GM23338 (cell line): ENCODE measurements at places on chromosomes 12 and 14. TPM values are rescaled to one million over a fixed set of nuclear protein-coding genes. Genes with fewer than 3 reads are reported as not detected.

TRIAP1 gene
- total RNA-seq, result 53.4 and 61.8 TPM in 2 replicates

CEP170B gene
- total RNA-seq, result 31.3 and 37.1 TPM in 2 replicates

PIK3C2G gene
- total RNA-seq, result not detected in 2 replicates

TBC1D30 gene
- total RNA-seq, result 7.1 and 9.6 TPM in 2 replicates

B4GALNT3 gene
- 15.8 and 31.3 TPM in 2 replicates for total RNA-seq

PUS1 gene
- total RNA-seq, result 72.7 and 73.0 TPM in 2 replicates

GLIPR1L1 gene
- total RNA-seq, result not detected in 2 replicates

DNA sequence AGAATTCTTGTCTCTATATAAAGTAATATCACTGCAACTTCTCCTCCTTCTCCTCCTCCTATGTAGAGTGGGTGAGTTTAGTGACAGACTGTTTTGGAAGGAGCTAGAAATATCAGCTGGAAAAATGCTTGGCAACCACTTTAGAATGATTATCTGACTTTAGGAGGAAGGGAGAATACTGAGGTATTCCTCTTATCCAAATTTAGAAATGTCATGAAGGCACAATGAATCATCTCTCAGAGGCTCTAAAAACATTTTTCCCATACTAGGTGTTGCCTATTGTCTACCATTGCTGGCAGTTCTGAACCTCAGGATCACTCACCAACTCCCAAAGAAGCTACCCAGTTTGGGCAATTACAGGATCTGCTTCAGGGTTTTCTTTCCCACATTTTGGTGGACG, 306.6 kb upstream of the ATP2B1 start:
- H3K4me3 ChIP-seq, result no peak overlapping the region
- no peak overlapping the region for H3K27ac ChIP-seq
- no peaks in the 10 kb centered on the region for H3K4me1 ChIP-seq
- no peaks in the 10 kb centered on the region for H3K36me3 ChIP-seq

GRCh38 chr14:90571149-90571947, 174.5 kb downstream of the CALM1 start:
- H3K4me1 ChIP-seq, result peaks cover 16% of the 10 kb centered on the region
- no peak for DNase-seq
- H3K27me3 ChIP-seq, result no peaks in the 10 kb centered on the region
- no peaks in the 10 kb centered on the region for H3K36me3 ChIP-seq

DNA sequence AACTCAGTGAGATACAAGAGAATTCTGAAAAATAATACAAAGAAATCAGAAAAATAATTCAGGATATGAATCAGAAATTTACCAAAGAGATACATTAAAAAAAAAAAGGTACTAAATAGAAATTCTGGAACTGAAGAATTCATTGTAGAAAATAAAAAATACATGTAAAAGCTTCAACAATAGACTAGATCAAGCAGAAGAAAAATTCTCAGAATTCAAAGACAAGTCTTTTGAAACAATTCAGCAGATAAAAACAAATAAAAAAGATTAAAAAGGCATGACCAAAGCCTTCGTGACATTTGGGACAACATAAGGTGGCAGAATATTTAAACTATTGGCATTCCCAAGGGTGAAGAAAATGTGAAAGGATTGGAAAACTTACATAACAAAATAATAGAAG, 133.1 kb upstream of the CNOT2 start:
- H3K4me3 ChIP-seq, result no peak overlapping the region
- peaks cover 6% of the 10 kb centered on the region for H3K4me1 ChIP-seq
- no peaks in the 10 kb centered on the region for H3K36me3 ChIP-seq
- no peak overlapping the region for H3K27ac ChIP-seq

DNA sequence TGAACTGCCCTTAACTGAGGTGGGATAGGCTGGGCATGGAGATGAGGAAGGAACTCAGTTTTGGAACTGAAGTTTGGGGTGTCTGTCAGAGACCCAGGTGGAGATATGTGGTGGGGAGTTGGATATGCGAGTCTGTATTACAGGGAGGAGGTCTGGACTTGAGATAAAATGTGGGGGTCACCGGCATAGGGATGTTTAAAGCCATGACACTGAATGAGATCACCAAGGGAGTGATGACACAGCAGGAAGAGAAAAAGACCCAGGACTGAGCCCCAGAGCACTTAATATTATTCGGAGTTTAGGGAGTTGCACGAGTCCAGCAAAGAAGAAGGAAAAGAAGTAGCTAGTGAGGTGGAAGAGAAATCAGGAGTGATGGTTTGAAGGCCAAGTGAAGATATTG, 4.0 kb upstream of the OASL start:
- H3K27ac ChIP-seq, result no peak overlapping the region
- no peaks in the 10 kb centered on the region for H3K4me1 ChIP-seq
- H3K36me3 ChIP-seq, result no peaks in the 10 kb centered on the region
- no peaks in the 10 kb centered on the region for H3K27me3 ChIP-seq
- H3K4me3 ChIP-seq, result no peak overlapping the region
- DNase-seq, result no peak

DNA sequence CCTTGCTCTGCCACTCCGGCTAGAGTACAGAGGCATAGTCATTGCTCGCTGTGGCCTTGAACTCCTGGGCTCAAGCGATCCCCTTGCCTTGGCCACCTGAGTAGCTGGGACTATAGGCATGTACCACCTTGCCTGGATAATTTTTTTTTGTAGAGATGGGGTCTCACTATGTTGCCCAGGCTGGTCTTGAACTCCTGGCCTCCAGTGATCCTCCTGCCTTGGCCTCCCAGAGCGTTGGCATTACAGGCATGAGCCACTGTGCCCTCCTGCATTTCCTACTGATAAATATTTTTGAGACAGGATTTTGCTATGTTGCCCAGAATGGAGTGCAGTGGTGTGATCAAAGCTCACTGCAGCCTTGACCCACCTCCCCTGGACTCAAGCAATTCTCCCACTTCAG, 9.4 kb downstream of the EMG1 start:
- no peak overlapping the region for H3K4me3 ChIP-seq
- no peaks in the 10 kb centered on the region for H3K27me3 ChIP-seq
- H3K4me1 ChIP-seq, result no peaks in the 10 kb centered on the region; the same call in 1 of the 2 replicates
- H3K36me3 ChIP-seq, result peaks cover 18% of the 10 kb centered on the region

DNA sequence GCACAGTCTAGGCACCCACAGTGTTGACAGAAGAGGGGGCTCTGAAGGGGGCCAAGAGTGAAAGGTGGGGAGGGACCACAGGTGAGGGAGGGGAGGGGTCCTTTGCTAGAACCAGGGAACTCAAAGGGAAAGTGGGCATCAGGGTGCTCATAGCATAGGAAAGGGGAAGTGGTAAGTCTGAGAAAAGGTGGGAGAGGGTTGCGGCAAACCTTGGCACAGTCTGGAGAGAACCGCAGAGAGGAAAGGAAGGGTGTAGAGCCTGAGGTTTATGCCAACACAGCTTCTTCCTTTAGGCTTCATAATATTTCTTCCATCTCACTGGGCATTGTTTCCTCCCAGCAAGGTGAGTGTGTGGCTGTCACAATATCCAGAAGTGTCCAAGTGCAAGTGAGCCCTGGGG, 11.5 kb upstream of the PLEK2 start:
- no peaks in the 10 kb centered on the region for H3K27me3 ChIP-seq
- no peaks in the 10 kb centered on the region for H3K36me3 ChIP-seq
- no peak for DNase-seq
- H3K27ac ChIP-seq, result no peak overlapping the region
- peaks cover 4% of the 10 kb centered on the region; the same call in 1 of the 2 replicates for H3K4me1 ChIP-seq

GRCh38 chr12:14957551-14958168, 3.7 kb downstream of the ARHGDIB start:
- no peak overlapping the region for H3K4me3 ChIP-seq
- H3K4me1 ChIP-seq, result no peaks in the 10 kb centered on the region
- DNase-seq, result no peak
- H3K27me3 ChIP-seq, result no peaks in the 10 kb centered on the region

GRCh38 chr12:3705354-3705675, 47.6 kb downstream of the CRACR2A start:
- no peaks in the 10 kb centered on the region for H3K36me3 ChIP-seq
- H3K4me3 ChIP-seq, result no peak overlapping the region
- H3K27me3 ChIP-seq, result no peaks in the 10 kb centered on the region
- no peak overlapping the region for H3K27ac ChIP-seq

DNA sequence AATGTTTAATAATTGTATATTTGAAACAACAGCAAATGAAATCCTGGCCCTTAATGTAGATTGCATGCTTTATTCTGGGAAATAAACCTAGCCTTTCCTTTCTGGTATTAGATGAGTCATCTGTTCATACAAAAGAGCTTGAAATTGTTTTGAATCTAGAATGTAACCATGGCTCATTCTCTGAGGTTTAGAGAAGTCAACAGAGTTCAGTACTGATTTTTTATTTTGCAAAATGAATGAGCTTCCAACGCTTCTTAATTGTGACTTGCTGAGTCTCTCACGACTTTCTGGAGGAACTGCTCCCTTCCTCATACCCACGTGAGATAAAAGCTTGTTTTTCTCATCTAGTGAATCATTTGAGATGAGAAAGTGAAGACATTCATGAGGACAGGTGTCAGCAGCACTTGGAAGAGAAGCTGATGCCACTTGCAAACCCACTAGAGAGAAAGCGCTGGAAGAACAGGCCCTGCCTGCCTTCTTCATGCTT, 509.6 kb downstream of the VRK1 start:
- no peak for DNase-seq
- H3K4me3 ChIP-seq, result no peak overlapping the region
- H3K4me1 ChIP-seq, result no peaks in the 10 kb centered on the region

DNA sequence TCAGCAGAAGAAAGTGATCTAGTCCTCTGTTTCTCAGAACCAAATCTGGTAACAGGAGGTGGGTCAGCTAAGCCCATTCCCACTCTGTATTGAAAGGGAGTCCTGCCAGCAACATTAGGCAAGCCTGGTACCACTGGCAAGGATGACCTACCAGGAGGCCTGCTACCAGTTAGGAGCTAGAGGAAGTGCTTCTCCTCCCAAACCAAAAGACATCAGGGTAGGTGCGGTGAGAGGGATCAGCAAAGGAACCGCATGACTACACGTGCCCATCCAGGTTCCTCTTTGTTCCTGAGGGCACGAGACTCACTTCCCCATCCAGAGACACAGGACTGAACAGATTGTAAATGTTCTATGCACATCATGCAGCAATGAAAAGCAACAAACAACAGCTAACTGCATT, 2.8 kb downstream of the KLRC4 start:
- H3K27ac ChIP-seq, result no peak overlapping the region
- no peaks in the 10 kb centered on the region for H3K4me1 ChIP-seq
- DNase-seq, result no peak
- no peaks in the 10 kb centered on the region for H3K27me3 ChIP-seq
- no peaks in the 10 kb centered on the region for H3K36me3 ChIP-seq

DNA sequence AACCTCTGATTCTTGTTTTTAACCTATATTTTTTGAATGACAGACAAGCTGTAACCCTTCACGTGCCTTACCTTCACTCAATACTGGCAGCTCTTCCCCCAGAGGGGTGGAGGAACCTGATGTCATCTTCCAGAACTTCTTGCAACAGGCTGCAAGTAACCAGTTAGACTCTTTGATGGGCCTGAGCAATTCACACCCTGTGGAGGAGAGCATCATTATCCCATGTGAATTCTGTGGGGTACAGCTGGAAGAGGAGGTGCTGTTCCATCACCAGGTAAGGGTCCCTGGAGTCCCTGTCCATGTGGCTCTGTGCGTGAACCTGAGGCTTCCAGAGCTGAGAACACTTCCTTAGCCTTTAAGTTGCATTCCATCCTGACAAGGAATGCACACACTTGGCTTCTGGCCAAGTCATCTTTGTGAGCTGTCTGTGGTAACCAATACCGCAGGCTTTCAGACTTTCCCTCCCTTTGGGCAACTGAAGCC, 22.7 kb downstream of the TRAFD1 start:
- no peaks in the 10 kb centered on the region for H3K27me3 ChIP-seq
- H3K4me1 ChIP-seq, result no peaks in the 10 kb centered on the region
- peaks cover 46% of the 10 kb centered on the region for H3K36me3 ChIP-seq
- no peak overlapping the region for H3K4me3 ChIP-seq
- H3K27ac ChIP-seq, result no peak overlapping the region
- no peak for DNase-seq

GRCh38 chr12:11782914-11783420, 133.5 kb downstream of the ETV6 start:
- H3K4me3 ChIP-seq, result no peak overlapping the region
- H3K27me3 ChIP-seq, result no peaks in the 10 kb centered on the region
- no peaks in the 10 kb centered on the region for H3K36me3 ChIP-seq

- peaks cover under 1% of the 10 kb centered on the region; the same call in 1 of the 2 replicates for H3K4me1 ChIP-seq
- H3K27me3 ChIP-seq, result no peaks in the 10 kb centered on the region
- H3K36me3 ChIP-seq, result no peaks in the 10 kb centered on the region
- H3K27ac ChIP-seq, result no peak overlapping the region
Measured at GRCh38 chr12:95224202-95225170, 6.9 kb downstream of the VEZT start.

GRCh38 chr12:26198742-26199141, 3.4 kb downstream of the SSPN start:
- H3K36me3 ChIP-seq, result no peaks in the 10 kb centered on the region
- no peak overlapping the region for H3K27ac ChIP-seq
- no peak overlapping the region for H3K4me3 ChIP-seq
- peaks cover 48% of the 10 kb centered on the region for H3K27me3 ChIP-seq
- DNase-seq, result no peak

- H3K4me3 ChIP-seq, result no peak overlapping the region
- H3K27ac ChIP-seq, result 0 out of 2 replicates have a peak overlapping the region, but pooled peaks have one; percentile 50
- DNase-seq, result no peak
- peaks cover 8% of the 10 kb centered on the region; the same call in 1 of the 2 replicates for H3K36me3 ChIP-seq
- H3K27me3 ChIP-seq, result no peaks in the 10 kb centered on the region
Measured at GRCh38 chr12:55899082-55899481, 28.6 kb downstream of the PYM1 start.

DNA sequence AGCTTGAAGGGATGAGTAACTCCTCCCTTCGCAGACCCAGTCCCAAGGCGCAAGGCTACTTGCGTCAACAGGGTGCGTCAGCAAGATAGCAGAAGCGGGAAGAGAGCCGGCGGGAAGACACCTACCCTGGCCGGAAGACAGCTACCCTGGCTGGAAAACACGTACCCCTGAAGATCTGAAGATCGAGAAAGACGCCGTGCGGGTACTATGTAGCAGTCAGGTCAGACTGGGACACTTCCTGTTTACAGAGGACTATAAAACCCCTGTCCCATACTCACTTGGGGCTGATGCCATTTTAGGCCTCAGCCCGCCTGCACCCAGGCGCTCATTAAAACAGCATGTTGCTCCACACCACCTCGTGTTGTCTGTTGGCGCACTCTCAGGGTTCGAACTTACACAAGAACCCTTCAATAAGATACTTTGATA, 80.9 kb downstream of the ABCD2 start:
- no peak overlapping the region for H3K27ac ChIP-seq
- peak; percentile 6 for DNase-seq
- peaks cover 9% of the 10 kb centered on the region for H3K4me1 ChIP-seq
- H3K4me3 ChIP-seq, result no peak overlapping the region

- no peak overlapping the region for H3K4me3 ChIP-seq
- H3K36me3 ChIP-seq, result no peaks in the 10 kb centered on the region
- no peaks in the 10 kb centered on the region for H3K27me3 ChIP-seq
- no peak for DNase-seq
Measured at GRCh38 chr12:108358580-108358965, 19.5 kb upstream of the CMKLR1 start.

- peaks cover 30% of the 10 kb centered on the region for H3K4me1 ChIP-seq
- H3K27ac ChIP-seq, result no peak overlapping the region
- no peak overlapping the region for H3K4me3 ChIP-seq
- DNase-seq, result no peak
- H3K27me3 ChIP-seq, result no peaks in the 10 kb centered on the region
Measured at GRCh38 chr12:109467978-109468676, 9.0 kb downstream of the KCTD10 start.
